ENCODE measurements at places on chromosomes 4 and X. TPM values are rescaled to one million over a fixed set of nuclear protein-coding genes. Genes with fewer than 3 reads are reported as not detected.
A peak's percentile ranks its signal among the peaks of the same experiment; 100 is the strongest.

DNA sequence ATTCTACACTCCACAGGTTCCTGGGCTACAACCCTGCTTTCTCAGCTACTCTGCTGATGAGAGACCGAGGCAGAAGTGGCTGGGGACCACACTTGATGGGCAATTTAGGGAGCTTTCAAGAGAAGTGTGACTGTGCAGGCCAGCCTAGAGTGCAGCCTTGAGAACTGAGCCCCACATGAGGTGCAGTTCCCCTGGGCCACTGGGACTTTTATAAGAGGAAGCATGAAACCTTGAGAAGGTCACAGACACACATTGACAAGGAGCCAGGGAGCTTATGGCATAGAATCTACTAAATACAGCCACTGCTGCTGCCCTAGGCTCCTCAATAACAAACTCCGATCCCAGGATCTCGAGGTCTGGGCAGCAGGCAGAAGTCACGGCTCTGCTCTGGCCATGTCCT, 13.1 kb downstream of the C4orf50 start:
- DNase-seq: no peak

DNA sequence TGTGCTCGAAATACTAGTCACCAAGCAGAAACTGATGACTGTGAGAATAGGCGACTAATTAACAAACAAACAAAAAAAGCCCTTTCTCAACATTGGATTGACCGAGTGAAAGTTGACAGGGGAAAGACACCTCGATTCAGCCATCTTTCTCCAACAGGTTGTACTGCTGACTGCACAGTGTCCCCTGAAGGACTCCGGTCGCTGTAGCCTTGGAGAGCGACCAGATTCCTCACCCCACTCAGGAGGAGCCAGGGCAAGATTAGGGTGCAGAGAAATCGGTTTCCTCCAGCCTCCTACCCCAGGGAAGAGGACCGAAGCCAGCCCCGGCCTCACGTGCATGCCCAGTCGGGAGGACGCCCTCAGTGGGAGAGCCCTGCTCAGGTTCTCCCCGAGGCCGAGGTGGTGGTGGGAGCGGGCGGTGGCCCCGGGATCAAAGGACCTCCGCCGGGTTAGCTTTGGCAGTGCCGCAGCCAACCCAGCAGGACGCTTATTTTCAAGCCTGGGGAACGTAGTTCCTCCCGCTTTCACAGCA, 1.1 kb upstream of the RAP1GDS1 start:
- peak; percentile 45 for DNase-seq

The PF4V1 gene
- not detected for total RNA-seq

DNA sequence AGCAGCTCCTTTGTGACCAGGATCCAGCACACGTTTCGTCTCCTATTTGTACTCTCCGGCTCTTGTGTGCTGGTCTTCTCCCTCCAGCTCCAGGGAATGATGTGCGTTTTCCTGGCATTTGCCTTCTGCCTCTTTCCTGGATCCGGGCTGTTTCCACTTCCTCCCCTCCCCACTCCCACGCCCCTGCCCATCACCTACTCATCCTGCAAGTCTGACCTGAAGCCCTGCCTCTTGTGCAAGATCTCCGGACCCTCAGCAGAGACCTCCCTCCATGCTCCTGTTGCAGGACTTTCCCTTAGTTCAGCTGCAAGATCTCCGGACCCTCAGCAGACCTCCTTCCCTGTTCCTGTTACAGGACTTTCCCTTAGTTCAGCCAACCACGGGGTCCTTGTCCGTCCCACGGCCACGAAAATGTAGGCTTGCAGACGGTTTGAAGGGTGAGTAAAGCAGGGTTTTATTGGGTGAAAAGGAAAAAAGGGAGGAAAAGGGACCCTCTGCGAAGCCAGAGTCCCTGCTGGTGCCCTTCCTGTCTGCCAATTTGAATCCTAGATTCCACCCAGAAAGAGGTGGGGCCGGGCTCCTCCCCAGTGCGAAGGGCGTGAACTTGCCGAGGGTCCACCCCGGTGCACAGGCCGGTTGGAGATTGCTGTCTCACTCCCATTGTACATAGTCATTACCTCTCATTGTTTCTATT, 74.4 kb upstream of the IRF2 start:
- DNase-seq: peak; percentile 44

GRCh38 chr4:8195841-8196458, 3.1 kb upstream of the SH3TC1 start:
- no peak for DNase-seq

- no peak for DNase-seq
These were observed 90.7 kb downstream of the WFS1 start for GRCh38 chr4:6360385-6360784.

DNA sequence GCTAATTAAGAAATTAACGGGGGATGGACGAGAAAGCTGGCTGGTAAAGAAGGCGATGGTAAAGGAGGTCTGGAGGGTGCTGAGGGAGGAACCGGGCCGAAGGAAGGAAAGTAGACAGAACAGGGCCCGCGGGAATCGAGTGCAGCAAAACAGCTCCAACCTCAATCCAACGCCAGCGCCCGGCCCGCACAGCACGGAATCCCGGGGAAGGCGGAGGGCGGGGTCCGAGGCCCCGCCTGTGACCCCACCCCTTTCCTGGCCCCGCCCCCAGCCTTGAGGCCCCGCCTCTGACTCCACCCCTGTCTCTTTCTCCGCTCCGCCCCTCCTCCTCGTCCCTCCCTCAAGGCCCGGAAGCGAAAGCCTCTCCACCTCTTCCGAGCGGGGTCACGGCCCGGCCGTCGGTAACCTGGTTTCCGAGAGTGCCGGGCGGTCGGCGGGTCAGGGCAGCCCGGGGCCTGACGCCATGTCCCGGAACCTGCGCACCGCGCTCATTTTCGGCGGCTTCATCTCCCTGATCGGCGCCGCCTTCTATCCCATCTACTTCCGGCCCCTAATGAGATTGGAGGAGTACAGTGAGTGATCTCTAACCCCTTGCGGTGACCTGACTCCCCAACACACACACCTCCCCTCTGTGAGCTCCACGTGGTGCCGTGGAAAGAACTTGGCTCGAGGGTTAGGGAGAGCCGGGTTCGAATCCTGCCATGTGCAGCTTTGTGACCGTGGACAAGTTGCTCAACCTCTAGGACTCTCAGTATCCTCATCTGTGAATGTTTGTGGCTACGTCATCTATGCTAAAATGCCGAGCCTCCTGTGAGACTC, at the start of gene SMIM20:
Gene SMIM20, plus strand, starts transcription at position 370 of the 819 bp plus-strand sequence. Its CDS starts 94 bp downstream, at position 464.
- peak; percentile 83 for DNase-seq

The ADH1B gene
- total RNA-seq: not detected

The SHROOM2 gene
- 14.1 TPM for total RNA-seq

The ARHGAP36 gene
- total RNA-seq: not detected

GRCh38 chrX:16347968-16348670, 180.8 kb downstream of the MAGEB17 start:
- no peak for DNase-seq

The CXCL1 gene
- 414 TPM for total RNA-seq

Data from Calu3 (cell line).